ENCODE measurements at places on chromosomes 7 and 10.

GRCh38 chr7:91090684-91091083 is 173.5 kb upstream of the FZD1 start:
- DNase-seq = no peak

- DNase-seq = no peak
These were observed 1016.4 kb upstream of the KCND2 start for GRCh38 chr7:119256446-119257131.

DNA sequence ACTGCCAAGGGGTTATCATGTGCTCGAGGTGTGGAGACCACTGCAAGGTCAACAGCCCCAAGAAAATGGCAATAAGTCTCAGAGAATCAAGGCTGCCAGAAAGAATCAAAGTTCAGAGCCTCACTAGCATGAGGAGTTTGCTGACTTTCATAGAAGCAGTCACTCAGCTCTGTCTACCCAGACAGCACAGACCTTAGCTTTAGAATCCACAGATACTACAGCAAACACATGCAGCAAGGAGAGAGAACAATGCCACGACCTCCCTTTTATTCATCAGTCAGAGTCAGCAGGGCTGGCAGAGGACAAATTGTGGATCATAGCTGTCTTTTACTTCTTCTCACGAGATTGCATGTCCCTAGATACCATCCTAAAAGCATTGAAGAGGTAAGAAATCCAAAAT is 121.3 kb downstream of the MBL2 start:
- DNase-seq = no peak

DNA sequence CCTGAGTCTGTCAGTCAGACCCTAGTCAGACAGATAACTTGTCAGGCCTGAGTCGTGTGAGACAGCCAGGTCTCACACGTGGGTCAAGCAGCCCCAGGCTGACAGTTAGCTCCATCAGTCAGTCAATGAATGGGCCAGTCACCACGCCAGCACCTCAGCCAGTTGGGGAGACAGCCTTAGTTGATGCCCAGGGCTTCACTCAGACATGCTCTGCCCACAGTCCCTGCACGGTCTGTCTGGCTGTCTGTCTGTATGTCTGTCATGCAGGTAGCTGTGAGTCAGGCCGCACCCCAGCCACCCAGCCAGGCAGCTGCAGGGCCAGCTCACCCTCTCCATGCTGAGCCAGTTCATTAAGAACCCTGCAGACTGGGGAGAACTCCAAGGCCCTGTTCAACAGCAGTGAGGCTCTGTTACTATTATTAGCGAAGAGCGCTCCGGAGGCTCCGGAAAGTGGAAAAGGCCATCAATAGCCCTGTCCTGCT is 141.1 kb upstream of the PCBD1 start:
- no peak for DNase-seq

- DNase-seq = no peak
These were observed 40.5 kb downstream of the GOT1 start for GRCh38 chr10:99389729-99390480.

DNA sequence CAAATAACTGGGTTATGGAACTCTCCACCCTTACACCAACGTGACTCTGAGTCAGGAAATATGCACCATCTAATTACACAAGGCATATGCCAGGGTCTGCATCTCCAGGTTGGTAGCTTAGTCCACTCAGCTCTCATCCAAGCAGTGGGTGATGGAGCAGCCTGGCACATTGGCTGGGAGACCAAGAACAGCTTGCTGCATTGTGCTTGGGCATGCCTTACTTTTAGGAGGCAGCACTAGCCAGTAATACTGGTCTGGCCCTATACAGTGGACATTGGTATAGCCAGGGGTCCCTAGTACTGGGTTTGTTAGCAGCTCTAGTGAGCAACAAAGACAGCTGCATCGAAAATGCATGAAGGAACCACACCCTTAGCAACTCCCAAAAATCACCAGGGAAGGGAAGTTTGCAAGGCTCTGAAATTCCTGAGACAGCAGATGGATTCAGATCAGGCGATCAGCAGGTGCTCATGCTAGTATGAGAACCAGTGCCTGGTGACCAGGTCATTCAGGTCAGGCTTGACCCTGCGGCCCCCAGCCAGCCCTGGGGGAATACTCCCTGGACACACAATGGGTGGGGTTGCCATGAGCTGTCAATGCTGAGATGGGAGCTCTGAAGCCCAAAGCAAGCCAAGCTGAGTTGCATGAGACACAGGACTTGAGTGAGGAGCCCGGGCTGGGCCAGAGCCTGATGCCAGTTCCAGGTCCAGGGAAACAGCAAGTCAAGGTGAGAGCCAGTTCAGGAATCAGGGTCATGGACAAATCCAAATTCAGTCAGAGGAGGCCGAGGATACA is 217.9 kb upstream of the ZMIZ1 start:
- DNase-seq = no peak

DNA sequence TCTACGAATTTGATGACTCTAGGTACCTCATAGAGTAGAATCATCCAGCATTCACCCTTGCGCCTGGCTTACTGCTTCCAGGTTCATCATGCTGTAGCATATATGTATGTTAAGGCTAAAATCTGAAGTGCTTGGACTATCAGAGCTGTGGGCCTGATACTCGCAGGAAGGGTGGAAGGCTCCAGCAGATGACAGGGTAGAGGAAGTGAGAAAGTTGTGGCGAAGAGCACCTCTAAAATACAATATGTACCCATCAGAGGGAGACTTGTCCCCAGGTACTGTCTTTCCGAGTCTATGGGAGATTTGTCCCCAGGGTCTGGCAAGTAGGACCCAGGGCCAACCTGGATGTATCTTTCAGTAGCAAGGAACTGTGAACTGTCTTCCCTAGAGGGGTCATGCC is 48.1 kb upstream of the PLEKHA1 start:
- no peak for DNase-seq

DNA sequence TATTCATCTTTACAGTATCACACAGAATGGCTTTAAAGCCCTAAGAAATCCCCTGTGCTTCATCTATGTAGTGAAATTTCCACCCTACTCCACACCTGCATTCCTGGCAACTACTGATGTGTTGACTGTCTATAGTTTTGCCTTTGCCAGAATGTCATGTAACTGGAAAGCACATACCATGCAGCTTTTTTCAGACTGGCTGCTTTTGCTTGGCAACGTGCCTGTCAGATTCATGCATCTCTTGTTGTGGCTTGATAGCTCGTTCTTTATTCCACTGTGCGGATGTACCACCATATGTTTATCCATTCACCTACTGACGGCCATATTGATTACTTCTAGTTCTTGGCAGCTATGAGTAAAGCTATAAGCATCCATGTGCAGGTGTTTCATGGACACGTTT is 30.6 kb downstream of the RBM17 start:
- no peak for DNase-seq

DNA sequence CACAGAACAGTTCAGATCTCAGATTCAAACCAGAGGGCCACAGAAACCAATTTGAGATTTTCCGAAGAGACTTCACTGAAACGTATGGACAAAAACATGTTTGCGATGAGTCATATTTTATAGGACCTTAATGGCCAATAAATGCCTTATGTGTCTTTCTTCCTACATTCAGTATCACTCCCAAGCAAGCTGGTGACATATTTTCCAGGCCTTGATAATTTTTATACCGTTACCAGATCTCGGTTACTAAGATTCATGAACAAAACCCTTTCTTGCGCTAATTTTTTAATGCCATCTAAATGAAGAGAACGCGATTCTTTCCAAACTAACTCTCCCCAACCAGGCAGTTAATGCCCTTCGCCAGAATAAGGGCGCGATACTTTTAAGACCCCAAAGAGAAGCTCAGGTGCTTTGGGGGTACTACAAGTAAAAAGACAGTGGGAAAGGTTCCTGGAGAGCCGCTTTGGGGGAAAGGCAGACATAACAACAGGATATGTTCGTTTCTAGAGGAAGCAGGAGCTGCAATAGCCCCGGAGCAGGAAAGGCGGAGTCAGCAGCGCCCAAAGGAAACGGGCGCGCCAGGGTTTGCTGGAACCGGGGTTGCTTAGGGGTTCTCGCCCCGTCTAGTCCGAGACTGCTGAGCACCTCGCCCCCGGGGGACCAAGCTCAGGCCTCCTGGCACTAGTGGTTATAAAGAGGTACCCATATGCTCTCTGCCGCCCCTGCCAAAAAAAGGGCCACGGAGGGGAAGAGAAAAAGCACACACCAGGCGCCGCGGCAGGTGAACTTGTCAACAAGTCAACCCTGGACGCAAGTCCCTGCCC is 884 bp downstream of the ICA1 start:
- no peak for DNase-seq

- no peak for DNase-seq
These were observed 117.5 kb downstream of the TRIL start for GRCh38 chr7:28840592-28840995.

DNA sequence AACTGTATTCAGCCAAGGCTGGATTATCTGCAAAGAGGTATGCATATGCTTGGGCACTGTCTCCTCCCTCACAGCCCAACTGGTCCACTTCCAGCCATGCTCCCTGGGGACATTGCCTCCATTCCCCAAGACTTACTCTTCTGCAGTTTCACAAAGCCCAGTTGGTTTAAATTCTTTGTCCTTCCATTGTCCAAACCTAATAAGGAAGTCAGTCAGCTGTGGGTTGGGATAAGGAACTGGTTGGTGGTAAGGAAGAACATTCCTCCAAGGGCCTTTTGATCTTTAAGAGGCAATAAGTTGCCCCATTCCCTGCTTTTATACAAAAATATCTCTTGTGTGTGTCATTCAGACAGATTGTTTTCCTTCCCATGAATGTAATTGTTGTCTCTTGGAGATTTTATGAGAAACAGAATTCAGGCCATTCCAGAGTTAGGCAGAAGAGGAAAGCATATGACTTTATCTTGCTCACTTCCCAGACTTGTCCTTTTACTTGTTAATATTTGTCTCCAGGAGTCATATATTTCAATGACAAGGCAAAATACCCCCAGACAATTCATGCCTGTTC is 673.7 kb downstream of the SUGCT start:
- DNase-seq = no peak

DNA sequence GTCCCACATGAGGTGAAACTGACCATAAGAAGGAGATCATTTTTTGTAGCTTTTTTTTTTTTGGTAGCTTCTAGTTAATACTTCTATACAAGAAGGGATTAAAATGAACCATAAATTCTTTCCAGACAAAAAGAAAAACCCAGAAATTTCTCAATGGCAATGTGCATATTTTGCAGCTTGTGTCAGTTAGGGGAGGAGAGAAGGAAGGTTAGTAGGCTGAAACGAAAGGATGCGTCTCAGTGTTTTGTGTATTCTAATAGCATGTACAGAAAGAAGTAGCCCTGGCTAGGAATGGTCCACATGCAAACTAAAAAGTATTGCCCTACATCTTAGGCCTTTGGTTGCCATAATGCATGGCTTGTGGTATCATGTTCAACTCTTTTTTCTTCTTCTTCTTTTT is 90.6 kb downstream of the CACNB2 start:
- no peak for DNase-seq

DNA sequence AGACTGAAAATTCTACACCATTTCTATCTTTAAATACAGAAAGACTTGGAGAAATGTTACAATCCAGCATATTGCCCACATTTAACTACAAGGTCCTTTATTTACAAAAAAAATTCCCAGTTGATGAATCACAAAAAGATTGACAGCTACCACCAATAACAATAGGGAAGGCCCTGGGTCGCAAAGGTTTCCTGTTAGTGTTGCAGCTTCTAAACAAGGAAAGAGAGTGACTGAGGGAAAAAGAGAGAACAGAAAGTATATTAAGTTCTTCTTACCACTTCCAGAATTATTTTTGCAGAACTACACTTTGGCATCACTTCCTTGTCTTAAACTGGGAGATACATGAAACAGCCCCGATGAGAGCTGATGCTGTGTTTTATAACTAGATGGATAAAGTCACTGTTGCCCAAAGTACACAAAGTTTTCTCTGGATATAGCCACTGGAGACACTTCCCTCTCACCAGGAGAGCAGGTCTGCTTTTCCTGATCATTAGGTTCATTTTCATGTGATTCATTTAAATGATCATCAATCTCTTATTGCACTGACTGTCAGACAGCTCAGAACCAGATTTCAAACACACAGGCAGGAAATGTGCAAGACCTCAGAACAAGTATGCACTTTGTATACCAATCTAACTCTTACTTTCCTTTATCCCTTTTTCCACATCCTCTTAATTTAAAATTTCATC is 57.0 kb downstream of the SHTN1 start:
- DNase-seq = no peak

DNA sequence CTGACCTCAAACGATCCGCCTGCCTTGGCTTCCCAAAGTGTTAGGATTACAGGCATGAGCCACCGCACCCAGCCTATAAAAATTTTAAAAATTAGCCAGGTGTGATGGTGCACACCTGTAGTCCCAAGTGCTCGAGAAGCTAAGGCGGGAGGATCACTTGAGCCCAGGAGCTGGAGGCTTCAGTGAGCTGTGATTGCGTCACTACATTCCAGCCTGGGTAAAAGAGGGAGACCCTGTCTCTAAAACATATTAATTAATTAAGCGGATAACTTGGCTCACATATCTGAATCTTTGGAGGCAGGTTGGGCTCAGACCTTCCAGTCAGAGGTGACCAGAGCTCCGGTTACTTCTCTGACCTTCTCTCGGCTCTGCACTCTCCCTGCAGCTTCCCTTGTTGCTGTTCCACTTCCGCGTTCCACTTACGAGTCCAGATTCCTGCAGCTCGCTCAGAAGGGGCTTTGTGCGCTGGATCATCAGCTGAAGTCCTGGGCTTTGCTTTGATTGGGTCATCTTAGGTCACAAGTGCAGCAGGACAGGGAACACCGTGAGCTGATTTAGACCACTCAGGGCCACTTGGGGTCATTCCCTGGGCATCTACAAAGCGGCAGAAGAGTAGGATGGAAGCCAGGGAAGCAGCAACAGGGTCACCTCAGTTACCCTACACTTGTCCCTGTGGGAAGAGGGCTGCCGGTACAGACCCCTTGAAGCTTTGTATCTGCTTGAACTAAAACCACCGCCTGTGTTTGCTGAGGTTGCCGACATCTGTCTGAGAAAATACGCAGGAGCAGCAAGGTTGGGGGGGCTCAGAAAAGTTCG is 2.0 kb upstream of the ARPC1B start:
- DNase-seq = no peak

DNA sequence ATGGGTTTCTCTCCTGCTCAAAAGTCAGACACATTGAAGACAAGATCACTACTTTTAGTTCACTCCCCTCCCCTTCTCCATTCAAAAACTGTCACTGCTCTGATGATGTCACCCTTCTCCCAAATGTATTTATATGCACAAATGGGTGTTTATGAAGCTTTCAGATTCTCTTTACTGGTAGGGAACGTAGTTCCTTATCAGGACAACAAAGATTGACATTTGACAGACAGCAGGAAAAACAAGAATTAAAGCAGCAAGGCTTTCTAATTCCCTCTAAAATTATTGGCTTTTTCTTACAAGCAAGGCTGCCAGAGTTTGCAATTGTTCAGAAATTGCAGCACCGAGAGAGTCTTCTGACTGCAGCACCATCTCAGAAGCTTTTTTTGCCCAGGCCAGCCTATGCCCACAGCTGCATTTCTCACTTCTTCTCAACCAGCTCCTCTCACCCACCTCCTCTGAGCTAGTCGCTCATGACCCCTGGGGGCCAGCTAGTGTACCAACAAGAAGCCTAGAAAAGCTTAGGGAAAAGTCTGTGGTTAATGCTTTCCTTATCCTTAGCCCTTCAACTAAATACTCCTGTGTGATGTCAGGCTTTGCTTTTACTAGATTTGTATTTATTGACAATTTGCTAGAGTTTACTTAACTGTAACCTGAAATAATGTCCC is 265.1 kb downstream of the HTR7 start:
- DNase-seq = no peak

All from activated CD8-positive, alpha-beta memory T cell treated with anti-CD3 and anti-CD28 coated beads, Interleukin-2, amount 50 U/mL, for 4 hours (primary cell).